Activated CD4-positive, alpha-beta memory T cell treated with anti-CD3 and anti-CD28 coated beads for 36 hours (primary cell): ENCODE measurements at places on chromosomes 2 and 18.

DNA sequence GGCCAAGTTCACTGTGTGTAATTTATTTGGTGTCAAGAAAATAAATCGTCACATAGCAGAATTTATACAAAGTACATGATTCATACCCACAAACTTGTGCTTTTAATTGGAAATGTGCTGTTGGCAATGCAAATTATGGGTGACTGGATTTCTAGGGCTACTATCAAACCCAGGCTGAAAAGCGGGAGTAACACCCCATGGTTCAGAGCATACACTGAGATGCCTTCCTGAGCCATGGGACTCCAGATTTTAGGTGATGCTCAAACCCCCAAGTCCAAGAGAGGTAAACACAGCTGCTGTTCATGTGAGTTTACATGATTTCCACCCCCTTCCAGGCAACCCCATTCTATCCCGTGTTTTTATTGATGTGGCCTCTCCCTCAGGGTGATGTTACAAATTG lies 565.9 kb upstream of the ID2 start:
- no peak overlapping the region for H3K27ac ChIP-seq
- peaks cover 3% of the 10 kb centered on the region for H3K27me3 ChIP-seq
- H3K4me3 ChIP-seq: no peak overlapping the region
- H3K4me1 ChIP-seq: peaks cover 17% of the 10 kb centered on the region
- DNase-seq: no peak

- H3K4me1 ChIP-seq: peaks cover 9% of the 10 kb centered on the region
- H3K27me3 ChIP-seq: peaks cover 4% of the 10 kb centered on the region
- no peak overlapping the region for H3K27ac ChIP-seq
- DNase-seq: no peak
- H3K4me3 ChIP-seq: no peak overlapping the region
These were observed 231.7 kb downstream of the TRIB2 start for GRCh38 chr2:12948231-12948960.

- no peaks in the 10 kb centered on the region for H3K27me3 ChIP-seq
- H3K27ac ChIP-seq: peak overlapping the region; percentile 74
- DNase-seq: peak; percentile 65
- peaks cover 4% of the 10 kb centered on the region for H3K36me3 ChIP-seq
- H3K4me1 ChIP-seq: peaks cover 82% of the 10 kb centered on the region
These were observed 40.1 kb downstream of the DOCK10 start for GRCh38 chr2:225002039-225002655.

GRCh38 chr2:61898810-61899209 lies 6.7 kb upstream of the COMMD1 start:
- H3K27ac ChIP-seq: no peak overlapping the region
- H3K27me3 ChIP-seq: no peaks in the 10 kb centered on the region
- H3K4me1 ChIP-seq: no peaks in the 10 kb centered on the region
- DNase-seq: no peak

DNA sequence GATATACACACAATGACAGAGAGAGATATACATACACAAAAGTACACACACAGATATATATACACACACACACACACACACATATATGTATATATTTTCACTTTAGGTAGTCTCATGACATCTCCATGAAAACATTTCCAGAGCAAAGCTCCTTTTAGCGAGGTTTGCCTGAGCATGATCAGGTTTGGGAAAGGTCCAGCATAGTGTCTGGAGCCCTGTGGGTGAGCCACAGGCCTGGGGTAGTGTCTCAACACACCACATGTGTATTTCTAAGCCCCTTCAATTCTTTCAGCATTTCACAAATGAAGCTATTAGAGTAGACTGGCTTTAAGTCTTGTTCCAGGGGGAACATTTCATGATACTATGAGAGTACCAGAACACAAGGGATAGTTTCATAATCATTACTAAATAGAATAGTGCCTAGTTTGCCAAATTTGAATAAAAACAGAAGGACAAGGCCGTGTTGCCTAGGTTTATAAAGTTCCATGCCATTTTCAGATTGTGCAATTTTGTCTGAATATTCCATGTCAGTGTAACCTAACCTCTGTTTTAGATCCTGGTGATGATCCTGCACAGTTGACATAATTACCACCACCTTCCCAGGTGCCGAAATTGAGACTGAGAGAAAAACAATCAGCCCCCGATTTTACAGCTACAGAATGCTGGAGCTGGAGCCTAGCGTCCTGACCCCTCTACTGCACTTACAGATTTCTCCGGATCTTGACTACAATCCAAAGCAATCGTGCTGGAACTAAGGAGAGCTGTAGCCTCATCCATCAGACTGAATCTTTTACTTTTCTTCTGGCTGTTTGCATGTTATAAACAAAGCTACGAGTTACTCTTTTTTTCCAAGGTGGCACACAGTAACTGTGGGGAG lies 332.7 kb downstream of the CYRIA start:
- DNase-seq: no peak
- H3K27ac ChIP-seq: no peak overlapping the region
- no peaks in the 10 kb centered on the region for H3K27me3 ChIP-seq
- H3K36me3 ChIP-seq: no peaks in the 10 kb centered on the region

DNA sequence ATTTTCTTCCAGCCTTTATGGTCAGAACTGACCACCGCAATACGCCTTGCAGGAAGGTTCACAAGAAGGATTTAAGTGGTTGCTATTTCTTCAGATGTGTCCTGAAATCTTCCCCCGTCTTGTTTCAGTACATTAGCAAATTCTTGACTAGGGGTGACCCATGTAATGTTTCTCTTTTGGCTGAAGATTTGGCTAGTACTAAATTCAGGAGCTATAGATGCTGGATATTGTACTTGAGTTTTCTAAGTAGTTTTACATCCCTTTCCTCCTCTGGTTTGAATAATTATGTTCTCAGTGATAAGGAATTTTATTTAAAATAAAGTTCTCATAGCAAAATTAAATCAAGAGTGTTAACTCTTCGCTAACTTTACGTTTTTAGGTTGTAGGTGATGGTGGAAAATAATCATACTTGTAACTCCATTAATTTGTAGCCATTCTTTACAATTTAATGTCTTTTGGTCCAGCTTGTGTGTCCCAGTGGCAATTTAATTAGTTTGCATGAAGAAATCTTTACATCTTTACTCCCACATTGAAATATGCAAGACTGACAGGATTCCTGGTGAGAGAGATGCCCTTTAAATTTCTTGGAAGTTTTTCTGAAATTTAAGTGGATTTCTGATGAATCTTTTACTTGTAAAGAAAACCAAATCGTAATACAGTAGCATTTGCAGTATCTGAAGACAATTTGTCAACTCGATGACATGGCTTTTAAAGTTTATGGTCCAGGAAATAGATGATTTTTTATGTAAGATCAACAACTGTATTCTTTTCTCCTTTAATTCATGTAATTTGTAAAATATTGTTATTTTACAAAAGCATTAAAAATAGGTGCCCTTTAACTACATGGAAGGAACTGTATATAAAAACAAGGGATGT lies 2.8 kb downstream of the PHLPP1 start:
- no peak for DNase-seq
- H3K27ac ChIP-seq: no peak overlapping the region
- H3K36me3 ChIP-seq: no peaks in the 10 kb centered on the region
- H3K4me1 ChIP-seq: peaks cover 39% of the 10 kb centered on the region
- H3K27me3 ChIP-seq: peaks cover 2% of the 10 kb centered on the region

DNA sequence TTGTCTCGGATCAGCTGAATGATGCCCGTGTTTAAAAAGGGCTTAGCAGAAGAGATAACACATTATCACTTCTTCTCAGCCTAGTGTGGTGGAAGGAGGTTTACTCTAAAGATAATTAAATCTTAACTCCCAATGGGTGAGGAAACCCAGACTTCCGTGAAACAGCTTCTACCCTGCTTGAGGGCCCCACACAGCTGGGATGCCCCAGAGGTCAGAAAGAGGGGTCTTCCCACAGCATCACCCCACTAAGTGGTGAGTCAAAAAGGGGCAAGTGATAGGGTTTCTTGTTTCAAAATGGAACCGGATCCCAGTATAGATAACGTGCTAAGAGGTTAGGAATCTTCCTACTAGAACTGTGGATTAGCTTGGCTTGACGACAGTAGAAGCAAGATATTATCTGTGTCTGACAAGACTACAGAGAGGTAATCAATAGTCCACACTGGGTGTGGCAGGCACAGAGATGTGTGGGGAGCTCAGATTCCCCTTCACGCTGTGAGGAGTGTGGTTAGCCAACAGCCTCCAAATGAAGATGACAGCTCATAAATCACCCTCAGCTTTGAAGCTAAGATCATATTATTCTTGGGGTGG lies 129.6 kb upstream of the COPS8 start:
- peak overlapping the region; percentile 44 for H3K27ac ChIP-seq
- no peak overlapping the region for H3K4me3 ChIP-seq
- peak; percentile 53 for DNase-seq
- H3K4me1 ChIP-seq: peaks cover 14% of the 10 kb centered on the region
